D341Med (cell line): ENCODE measurements at places on chromosomes 7 and 10.

DNA sequence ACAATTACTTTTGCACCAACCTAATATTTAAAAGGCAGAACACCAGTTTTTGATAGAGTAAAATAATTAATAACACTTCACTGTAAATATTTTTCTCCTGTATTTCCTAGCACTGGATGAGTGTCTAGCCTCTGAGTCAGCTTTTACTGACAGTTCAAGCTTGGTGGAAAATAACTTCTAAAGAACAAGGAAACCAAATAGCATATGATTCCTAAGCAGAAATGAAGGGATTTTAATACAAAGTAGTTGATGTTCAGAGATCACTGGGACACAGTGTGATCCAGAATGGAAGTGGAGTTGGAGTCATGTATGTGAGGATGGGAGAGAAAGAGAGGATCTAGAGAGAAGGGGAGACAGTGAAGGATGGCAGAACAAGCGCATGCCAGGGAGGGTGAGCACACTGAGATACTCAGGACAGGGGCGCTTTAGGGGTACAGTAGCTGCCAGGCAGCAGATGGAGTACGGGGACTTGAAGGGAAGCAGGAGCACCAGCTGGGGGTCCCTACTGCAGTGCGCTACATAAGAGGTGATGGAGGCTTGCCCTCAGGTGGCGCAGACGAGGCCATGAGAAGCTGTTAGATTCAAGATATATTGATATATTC lies 117.9 kb upstream of the KLF6 start:
- DNase-seq: no peak

DNA sequence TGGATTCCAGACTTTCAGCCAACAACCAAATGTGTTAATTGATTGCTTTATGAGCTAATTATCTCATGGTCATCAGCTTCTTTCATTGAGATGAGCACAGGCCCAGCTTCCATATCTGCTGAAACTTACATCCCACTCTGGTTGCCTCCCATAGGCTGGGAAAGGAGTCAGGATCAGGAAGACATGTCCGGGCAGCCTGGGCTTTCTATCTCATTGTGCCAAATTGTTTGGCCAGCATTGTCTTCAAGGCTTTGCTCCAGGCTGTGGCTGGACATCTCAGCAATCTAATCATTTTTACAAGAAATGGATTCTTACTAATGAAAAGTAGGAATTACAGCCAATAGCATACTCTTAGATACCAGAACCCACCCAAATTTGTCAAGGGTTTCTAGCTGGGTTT lies 295.2 kb downstream of the CXCL12 start:
- DNase-seq: no peak

- DNase-seq: peak; percentile 12
Measured at GRCh38 chr7:4707980-4708411, 25.9 kb downstream of the FOXK1 start.

DNA sequence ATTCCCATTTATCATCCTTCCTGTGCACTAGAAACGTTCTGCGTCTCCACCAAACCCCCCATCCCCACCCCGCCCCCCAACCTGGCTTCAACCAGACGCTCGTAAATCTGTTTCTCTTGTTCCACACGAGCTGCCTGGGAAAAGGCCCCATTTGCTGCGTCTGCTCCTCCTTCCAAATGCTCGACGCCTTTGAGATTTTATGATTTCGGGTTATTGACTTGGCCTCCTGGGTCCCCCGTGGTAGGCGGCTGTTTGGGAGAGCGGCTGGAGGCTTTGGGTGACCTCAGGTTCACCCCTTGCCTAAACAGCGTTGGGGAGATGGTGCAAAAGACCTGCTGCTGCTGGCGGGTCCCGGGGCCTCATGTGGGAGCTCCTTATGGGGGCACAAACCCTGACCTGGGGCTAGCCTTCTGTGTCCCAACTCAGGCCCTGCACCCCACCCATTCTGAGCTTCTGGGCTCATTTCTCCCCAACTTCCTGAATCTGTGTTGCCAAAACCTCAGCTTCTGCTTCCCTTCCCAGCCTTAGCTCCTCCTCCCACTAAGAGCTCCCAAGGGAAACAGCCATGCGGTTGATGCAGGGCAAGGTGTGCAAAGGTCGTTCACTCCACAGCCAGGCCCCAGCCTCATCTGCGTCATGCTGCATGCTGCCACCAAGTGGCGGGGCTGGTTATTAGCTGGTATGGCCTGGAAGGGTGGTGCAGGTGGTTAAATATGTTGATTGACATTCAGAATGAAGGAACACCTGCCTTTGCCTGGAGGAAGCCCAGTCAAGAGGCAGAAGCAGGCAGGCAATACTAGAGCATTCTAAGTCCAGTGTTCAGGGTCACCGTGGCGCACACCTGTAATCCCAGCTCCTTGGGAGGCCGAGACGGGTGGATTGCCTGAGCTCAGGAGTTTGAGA lies 49.1 kb upstream of the ELN start:
- peak; percentile 81 for DNase-seq
